Substantia nigra (tissue), 51 donors: ENCODE measurements at places on chromosomes 5 and 9.

- no peak for DNase-seq
Measured at GRCh38 chr5:78747055-78747454, 98.5 kb upstream of the LHFPL2 start.

DNA sequence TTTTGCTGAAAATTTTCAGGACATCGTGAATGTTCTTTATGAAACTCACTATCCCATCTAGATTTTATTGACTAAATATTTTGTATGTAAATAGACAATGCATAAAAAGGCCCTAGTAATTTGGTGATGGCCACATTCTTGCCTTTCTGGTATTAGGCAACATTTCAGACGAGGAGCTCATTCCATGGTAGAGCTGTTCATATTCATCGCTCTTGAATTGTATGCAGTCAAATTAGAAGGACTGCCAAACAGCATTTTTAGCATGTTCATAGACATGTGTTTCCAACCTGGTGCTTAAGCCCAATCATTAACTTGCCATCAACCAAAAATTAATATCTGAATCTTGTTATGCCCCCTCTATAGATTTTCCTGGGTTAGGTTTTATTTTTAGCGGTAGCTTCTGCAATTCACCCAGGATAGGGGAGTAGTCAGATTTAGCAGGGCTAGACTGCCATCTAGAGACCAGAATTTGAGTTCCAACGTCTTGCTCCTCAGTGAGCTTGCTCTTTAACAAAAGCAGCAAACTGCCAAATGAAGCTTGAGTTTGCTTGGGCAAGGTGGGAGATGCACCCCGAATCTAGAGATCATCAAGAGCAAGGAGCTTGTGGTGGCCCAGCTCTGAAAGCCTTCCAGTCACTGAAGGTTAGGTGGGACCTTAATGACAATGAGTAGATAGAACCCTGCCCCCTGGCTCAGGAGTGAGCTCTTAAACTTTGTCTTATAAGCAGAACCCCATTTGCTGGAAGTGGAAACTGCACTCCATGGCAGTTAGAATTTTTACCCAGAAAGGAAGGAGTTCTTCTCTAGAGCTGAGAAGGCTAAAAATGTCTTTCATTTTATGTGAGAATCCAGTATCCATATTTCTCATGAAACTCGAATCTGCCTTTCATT is 456.2 kb downstream of the RASEF start:
- DNase-seq: no peak

GRCh38 chr9:75539523-75539922 is 350.9 kb upstream of the PCSK5 start:
- no peak for DNase-seq

DNA sequence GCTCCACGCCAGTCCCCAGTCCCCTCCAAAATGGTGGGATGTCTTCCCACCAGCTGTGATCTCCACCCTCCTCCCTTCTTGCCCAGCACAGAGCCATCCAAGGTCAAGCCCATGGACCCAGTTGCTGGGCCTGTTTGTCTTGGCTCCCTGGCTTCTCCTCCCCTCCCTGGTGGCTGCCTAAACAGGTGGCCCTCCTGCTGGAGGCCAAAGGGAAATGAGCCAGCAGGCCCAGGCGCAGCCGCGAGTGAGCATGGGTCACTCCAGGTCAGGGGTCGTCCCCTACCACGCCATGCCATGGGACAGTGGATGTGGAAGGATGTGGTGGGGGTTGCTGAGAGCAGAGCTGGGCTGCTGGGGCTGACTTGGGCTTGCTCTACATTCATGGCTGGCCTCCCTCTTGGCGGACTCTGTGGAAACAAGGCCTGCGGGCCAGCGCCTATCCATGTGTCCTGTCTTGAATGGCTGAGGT is 33.6 kb downstream of the COL15A1 start:
- DNase-seq: no peak

- DNase-seq: no peak
Measured at GRCh38 chr5:105392122-105392709, 1829.6 kb upstream of the NUDT12 start.

- DNase-seq: no peak
Measured at GRCh38 chr5:157603333-157604190, 28.0 kb upstream of the ADAM19 start.

GRCh38 chr9:6758498-6759184 is 868 bp downstream of the KDM4C start:
- DNase-seq: peak; percentile 48

GRCh38 chr5:171654881-171655280 is 130.7 kb upstream of the SMIM23 start:
- no peak for DNase-seq

DNA sequence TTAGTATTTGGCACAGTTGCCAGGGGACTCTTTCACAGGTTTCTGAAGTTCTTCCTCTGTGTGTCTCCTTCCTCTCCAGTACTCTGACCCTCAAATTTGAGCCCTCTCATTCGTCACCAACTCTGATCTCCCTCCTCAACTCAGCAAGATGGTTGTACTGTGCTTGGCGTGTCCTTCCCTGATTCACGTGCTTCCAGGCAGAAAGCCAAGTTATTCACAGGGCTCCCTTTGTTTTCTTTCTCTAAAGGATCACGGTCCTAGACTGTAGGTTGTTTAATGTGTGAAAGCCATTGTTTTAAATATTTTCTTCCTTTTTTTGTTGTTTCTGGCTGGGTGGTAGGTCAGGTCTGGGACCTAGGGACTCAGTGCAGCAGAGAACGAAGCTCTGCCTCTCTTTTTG is 142.9 kb downstream of the DMAC1 start:
- no peak for DNase-seq

- no peak for DNase-seq
Measured at GRCh38 chr9:16247188-16247875, 623.1 kb downstream of the BNC2 start.

DNA sequence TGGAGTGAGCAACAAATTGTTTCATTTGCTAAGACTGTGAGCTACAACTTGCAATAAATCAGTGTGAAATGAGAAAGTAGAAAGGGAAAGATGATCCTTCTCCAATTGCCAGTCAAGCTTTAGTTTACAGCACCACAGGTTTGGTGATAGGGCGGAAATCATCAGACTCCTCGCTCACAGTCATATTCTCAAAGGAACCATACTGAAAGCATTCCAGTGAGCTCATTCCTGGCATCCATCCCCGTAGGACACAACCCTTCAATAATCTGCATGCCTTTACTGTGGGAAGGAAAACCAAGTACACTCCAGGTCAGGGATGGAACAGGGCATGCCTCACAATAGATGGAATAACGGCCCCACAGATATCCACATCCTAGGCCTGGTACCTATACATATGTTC is 80.7 kb downstream of the FSTL4 start:
- DNase-seq: no peak

DNA sequence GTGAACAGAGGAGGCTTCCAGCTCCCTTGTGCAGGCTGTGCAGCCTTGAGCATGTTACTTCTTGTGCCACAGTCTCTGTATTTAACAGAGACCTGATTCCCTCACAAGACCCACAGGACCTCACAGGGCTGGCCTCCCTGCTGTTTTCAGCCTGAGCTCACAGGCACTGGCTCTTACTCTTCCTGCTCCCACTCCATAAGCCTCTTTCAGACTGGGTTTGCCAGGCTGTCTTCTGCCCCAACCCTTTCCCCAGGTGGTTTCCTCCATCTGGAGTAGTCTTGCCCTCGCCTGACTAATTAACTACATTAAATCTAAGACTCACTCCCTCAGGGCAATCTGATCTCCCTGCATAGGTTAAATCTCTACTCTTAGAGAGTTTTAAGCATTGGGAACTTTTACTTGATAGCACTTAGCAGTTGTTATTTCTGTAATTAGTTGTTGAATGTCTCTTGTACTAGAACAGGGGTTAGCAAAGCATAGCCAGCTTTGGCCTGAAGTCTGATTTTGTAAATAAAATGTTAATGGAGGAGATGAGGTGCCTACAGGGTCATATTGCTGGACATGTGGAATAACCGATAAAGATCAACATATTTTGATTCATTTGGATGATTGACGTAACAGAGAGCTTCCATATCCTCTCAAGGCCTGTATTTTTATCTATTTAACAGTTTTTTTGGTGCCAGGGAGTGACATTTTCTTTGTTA is 28.6 kb upstream of the SPATA31E1 start:
- DNase-seq: no peak

DNA sequence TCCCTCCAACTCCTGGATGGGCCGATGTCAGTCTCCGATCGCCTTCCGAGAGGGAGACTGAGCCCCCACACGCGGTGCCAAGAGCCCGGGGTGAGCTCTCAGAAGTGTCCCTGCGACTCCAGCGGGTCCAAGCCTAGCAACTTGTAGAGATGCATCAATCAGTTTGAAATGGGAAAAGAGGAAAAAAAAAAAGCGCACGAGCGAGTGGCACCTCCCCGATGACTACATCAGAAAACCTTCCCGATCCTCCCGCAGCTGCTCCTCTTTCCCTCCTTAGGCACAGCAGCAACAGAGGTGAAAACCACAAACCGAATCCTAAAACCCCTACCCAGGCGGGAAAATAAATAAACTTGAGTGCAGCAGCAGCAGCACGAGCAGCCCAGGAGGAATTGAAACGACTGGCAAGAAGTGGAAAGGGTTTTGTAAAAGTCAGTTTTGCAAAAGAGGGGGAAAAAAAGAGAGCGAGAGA is 1.0 kb upstream of the EFNA5 start:
- DNase-seq: no peak

DNA sequence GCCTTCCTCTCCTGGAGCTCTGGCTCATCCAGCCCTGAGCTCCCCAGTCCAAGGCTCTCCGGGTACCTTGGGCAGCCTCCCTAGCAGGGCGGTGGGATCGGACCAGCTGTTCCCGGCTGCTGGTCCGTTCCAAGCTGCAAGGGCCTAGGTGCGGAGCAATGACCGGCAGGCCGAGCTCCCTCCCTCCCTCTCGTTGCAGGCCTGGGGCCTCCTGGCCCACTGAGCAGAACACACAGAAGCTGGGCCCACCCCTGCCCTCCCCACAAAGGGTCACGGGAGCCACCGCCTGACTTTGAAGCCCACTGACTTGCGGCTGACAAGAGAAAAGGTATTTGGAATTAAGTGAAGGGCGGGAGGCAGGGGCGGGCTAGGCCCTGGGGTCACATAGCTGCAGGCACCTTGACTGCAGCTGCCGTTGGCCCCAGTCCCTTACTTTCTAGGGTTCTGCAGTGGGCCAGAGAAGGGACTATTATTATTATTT is 104.7 kb upstream of the IER5L start:
- DNase-seq: no peak

DNA sequence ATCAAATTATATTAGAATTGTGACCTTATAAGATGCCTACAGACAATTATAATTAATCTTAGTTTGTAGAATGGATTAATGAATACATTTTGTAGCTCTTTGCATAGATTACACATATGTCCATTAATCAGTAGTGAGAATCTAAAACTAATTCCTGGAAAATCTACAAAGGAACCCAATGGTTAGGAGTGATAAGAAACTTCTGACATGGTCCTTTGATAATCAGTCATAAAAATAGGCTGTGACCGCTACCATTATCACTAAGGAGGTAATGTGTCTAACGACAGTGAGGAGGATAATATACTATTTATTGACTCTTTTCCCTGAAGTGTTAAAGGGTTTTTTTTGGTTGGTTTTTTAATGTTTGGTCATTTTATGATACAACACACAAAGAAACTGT is 46.6 kb downstream of the BNC2 start:
- DNase-seq: no peak

GRCh38 chr9:12774861-12775678 is at the start of gene LURAP1L:
LURAP1L (plus strand) TSS chr9:12775020; CDS start chr9:12775716, 696 bp downstream.
- peak; percentile 50 for DNase-seq

DNA sequence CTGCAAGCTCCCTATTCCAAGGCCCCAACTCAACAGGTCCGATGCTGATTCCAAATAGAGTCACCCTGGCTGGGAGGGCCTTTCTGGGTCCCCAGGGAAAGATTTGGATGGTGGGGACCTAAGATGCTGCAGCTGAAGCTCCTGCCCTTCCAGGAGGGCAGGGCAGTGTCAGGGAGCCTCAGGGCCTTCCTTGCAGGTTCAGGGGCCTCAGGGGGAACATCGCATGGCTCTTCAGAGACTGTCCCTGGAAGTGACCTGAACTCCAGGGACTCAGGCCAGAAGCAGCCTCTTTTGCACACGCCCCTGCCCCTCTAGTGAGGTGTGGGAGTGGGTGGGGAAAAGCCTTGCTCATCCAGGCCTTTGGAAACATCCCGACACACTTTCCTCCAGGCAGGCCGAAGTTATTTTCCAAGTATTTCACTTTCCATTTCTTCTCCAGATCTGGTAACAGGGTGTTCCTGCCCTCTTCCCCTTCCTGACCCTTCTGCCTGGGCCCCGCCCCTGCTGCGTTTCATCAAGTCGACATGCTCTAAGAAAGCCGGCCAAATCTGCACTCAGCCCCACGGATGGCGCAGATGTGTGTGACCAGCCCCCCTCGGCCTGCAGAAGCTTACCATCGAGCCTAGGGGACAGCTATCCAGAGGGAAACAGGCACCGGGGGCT is 159.5 kb downstream of the FGF18 start:
- no peak for DNase-seq

DNA sequence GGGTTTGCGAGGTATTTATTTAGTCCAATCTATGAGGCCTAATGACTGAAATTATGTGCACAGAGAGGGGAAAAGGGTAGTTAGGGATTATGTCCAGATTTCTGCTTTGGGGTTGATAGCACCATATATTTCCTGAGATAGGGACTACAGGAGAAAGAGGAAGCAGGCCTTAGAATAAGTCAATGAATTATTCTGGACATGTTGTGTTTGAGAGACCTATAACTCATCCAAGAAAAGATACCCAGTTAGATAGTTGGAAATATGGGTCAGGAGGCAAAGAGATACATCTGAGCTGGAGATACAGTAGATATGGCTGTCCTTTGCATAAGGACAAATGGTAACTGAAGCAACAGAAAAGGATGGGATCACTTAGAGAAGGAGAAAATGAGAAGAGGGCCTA is 53.1 kb downstream of the NR3C1 start:
- no peak for DNase-seq

DNA sequence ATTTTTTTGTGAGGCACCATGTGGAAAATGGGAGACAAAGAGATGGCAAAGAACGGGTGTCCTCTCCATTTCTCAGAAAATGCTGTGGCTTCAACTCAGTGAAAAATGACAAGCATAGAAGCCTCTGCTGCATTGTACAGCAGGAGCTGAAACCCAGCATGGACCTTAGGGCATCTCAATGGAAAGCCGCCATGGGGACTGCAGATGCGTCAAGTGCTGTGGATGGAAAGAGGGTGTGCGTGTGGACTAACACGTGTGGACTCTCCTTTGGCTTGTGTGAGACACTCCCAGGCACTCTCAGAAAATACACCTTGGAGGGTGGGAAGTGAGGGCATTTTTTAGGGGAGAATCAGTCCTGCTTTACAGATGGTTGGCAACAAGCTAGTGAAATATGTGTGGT is 2.2 kb upstream of the GLRX start:
- no peak for DNase-seq
